Neuronal stem cell (in vitro differentiated cells): ENCODE measurements at places on chromosomes 1 and 21.

GRCh38 chr21:36325373-36326010, 5.5 kb downstream of the MORC3 start:
- H3K4me3 ChIP-seq, result no peak overlapping the region
- H3K36me3 ChIP-seq, result no peaks in the 10 kb centered on the region
- H3K27ac ChIP-seq, result no peak overlapping the region
- H3K27me3 ChIP-seq, result no peaks in the 10 kb centered on the region

DNA sequence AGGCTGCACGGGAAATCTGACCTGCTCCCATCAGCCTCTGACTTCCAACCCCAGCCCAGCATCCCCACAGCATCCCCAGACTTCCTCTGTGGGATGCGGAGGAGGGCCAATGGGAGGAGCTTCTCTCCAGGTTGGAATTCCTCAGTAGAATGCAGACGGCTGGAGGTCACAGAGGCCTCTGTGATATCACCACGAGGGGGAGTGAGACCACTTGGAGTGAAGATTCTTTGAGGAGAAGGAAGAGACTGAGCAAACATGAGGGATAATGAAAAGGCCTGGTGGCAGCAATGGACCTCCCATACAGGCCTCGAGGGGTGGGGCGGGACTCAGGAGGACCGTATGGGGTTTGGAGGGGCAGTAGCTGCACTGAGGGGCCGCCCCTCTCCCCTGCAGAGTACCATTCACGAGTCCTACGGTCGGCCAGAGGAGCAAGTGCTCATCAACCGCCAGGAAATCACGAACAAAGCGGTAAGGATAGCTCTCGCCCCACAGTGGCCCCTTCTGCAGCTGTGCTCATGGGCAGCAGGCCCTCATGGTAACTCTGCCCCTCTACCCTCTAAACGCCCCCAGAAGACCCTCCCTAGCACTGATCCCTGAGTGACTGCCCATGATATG, at the start of gene CATSPER4:
TSS of gene CATSPER4 (plus strand) at position 230 of the 615 bp plus-strand sequence. CDS start at position 256, 26 bp downstream.
- no peak within 1 kb of the TSS for H3K4me3 ChIP-seq
- H3K4me1 ChIP-seq, result peaks cover 13% of the 10 kb centered on the region
- peaks cover 7% of the 10 kb centered on the region for H3K36me3 ChIP-seq
- no peaks in the 10 kb centered on the region for H3K27me3 ChIP-seq

DNA sequence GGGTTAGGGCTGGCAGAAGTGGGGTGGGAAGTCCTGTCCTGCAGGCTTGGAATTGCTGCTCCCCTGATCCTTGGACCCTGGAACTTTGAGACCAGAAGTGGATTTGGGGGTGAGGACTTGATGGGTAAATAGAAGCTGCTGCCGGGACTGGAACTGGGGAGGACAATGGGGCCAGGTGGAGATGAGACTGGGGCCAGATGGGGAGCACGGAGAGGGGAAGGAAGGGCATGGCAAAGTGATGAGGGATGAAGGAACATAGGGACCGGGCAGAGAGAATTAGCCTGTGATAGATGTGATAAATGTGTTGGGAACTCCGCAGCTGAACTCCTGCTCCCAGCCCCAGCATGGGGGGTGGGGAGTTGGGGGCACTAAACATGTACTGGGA, 637 bp downstream of the NHLH1 start:
- no peaks in the 10 kb centered on the region for H3K36me3 ChIP-seq
- no peak for DNase-seq
- no peaks in the 10 kb centered on the region for H3K27me3 ChIP-seq
- no peak overlapping the region for H3K4me3 ChIP-seq
- H3K27ac ChIP-seq, result no peak overlapping the region

DNA sequence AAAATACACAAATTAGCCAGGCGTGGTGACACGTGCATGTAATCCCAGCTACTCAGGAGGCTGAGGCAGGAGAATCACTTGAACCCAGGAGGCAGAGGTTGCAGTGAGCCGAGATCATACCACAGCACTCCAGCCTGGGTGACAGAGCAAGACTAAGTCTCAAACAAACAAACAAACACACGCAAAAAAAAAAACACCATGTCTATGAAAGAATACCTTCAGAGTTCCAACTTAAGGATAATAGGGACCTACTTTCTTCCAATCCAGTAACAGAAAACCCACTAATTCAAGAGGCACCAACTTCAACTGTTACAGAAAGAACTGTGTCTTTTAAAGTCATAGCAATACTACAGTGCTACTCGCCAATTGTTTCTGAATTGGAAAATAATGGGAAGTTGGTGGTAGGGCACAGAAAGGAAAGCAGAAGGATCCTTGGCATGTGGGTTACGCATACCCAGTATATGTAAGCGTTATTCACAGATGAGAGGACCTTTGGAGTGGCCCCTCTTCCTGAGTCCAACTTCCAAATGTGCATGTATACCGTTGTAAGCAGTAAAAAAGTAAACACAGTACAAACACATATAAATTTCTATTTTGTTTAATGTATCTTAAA, 87.0 kb downstream of the ACBD6 start:
- no peak for DNase-seq
- no peaks in the 10 kb centered on the region for H3K27me3 ChIP-seq
- no peak overlapping the region for H3K27ac ChIP-seq
- H3K4me1 ChIP-seq, result no peaks in the 10 kb centered on the region
- H3K36me3 ChIP-seq, result peaks cover 30% of the 10 kb centered on the region

DNA sequence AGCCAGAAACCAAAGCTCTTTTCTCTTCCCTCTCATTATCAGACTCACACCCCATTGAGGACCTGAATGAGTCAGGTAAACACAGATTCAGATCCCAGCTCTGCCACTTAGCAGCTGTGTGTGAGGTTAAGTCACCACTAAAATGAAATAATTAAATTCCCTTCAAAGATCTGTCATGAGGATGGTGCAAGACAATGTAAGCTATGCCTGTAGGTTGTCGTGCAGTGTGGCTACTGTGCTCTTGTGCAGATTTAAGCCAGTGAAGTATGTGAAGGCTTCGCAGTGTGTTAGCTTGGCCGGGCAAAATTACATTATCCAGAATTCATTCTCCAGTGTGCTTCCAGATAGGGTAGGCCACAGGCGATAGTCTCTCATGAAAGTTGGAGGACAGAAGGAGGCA, 13.6 kb downstream of the UBL4B start:
- no peak overlapping the region for H3K27ac ChIP-seq
- no peak overlapping the region for H3K4me3 ChIP-seq
- DNase-seq, result no peak
- H3K27me3 ChIP-seq, result no peaks in the 10 kb centered on the region
- H3K36me3 ChIP-seq, result no peaks in the 10 kb centered on the region
- H3K4me1 ChIP-seq, result no peaks in the 10 kb centered on the region

DNA sequence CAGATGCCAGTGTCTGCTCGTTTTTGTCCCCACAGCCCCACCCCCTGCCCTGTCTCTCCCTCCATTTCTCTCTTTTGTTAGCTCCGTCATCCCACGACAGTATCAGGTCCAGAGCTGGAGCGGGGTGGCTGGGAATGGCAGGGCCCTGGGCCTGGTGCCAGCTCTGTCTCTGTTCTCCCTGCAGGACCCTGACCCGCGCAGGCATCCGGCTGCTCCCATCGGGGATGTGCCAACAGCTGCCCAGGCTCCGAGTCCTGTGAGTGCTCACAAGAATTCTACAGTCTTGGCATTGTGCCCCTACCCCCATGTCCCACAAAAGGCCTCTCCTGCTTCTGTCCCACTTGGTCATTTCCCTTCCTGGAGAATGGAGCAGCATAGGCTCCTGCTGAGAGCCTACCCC, 37.4 kb downstream of the UBE2T start:
- no peak overlapping the region for H3K27ac ChIP-seq
- peaks cover 49% of the 10 kb centered on the region for H3K27me3 ChIP-seq
- no peak overlapping the region for H3K4me3 ChIP-seq
- no peaks in the 10 kb centered on the region for H3K4me1 ChIP-seq
- no peaks in the 10 kb centered on the region for H3K36me3 ChIP-seq

DNA sequence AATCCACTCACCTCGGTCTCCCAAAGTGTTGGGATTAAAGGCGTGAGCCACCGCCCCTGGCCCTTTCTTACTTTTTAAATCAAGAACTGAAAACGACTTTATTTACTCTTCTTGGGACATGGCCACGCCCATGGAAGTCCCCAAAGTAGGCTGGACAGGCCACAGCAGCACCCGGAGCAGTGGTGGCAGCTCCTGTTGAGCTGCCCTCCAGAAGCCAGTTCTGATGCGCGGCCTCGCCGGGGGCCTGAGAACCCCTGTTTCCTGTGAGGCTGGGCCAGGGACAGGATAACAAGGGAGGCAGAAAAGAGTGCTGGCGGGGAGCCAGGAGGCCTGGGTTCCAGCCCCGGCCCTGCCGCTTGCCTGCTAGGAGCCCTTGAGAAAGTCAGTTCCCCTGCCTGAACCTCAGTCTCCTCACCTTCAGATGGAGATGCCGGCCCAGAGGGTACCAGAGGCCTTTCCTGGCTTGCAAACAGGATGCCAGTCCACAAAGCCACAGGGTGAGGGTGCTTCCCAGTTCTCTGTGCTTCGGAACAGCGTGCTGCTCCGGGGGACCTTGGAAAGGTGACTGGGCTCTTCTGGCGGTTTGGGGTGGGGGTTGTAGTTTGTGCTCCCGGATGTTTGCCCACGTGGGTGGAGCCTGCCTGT, 59.4 kb downstream of the RUNX3 start:
- no peak overlapping the region for H3K4me3 ChIP-seq
- no peaks in the 10 kb centered on the region for H3K27me3 ChIP-seq

DNA sequence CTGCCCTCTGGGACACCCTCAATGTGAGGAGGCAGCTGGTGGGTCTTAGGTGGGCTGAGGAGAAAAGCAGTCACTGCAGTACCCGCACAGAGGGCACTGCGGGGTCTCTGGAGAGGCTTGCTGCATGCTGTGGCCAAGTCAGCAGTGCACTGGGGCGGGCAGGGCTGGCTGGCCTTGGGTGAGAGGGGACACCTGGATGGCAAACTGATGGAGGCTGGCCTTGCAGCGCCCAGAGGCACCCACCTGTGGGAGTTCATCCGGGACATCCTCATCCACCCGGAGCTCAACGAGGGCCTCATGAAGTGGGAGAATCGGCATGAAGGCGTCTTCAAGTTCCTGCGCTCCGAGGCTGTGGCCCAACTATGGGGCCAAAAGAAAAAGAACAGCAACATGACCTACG, 3.2 kb downstream of the ELF3 start:
- no peak overlapping the region for H3K4me3 ChIP-seq
- peaks cover 10% of the 10 kb centered on the region for H3K4me1 ChIP-seq
- H3K36me3 ChIP-seq, result no peaks in the 10 kb centered on the region
- DNase-seq, result no peak
- no peak overlapping the region for H3K27ac ChIP-seq

DNA sequence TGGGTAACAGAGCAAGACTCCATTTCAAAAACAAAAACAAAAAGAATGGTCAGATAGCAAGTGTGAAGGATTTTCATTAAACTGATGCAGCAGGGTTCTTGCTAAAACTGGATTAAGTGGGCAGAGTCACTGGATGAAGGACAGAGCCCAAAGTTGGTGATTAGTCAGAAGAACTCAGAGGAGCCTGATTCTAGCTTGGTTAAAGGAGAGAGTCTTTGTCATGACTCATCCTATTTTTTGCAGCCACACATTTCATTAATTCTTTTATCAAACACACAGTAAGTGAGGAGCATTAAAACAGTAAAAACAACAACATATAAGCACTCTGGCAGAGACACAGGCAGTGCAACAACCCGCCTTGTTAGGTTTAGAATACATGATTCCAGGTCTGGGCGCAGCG, 56.0 kb upstream of the EDARADD start:
- no peak overlapping the region for H3K27ac ChIP-seq
- no peak for DNase-seq
- no peak overlapping the region for H3K4me3 ChIP-seq
- no peaks in the 10 kb centered on the region for H3K27me3 ChIP-seq
- no peaks in the 10 kb centered on the region for H3K36me3 ChIP-seq
- H3K4me1 ChIP-seq, result no peaks in the 10 kb centered on the region

DNA sequence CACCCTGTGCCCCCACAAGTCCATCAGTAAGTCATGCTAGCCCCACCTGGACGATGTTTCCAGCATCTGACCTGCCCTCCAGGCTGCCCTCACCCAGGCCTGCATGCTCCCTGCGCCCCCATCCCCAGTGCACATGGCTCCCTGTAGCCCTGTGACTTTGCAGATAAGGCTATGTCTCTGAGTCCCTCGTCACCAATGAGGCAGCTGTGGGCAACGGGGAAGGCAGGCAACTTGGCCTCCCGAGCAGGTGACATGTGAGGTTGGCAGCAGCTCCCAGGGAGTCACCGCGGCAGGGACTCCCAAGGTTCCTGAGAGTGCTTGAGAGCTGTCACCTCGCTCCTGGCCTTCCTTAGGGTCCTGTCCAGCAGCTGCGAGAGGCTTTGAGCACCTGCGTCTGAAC, 32.4 kb upstream of the AGPAT3 start:
- no peaks in the 10 kb centered on the region for H3K36me3 ChIP-seq
- H3K4me1 ChIP-seq, result no peaks in the 10 kb centered on the region
- H3K4me3 ChIP-seq, result no peak overlapping the region
- no peaks in the 10 kb centered on the region for H3K27me3 ChIP-seq
- no peak for DNase-seq
- H3K27ac ChIP-seq, result no peak overlapping the region

DNA sequence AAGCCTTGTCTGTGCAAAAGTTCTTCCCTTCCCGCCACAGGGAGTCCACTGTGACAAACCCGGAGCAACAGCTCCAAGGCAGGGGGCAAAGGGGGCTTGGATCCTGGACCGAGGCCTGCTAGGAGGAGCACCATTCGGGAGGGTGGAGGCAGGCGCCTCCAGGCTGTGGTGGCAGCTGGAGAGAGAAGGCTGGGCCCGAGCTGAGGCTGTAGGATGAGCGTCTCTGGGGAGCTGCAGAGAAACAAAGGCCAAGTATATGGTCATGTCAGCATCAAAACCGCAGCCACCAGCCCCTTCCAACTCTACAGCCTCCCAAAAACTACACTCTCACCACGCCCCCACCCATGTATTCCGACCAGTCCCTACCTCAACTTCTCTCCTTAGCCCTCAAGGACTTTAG, 579 bp downstream of the SH3BP5L start:
- peak overlapping the region; percentile 71 for H3K4me3 ChIP-seq
- peaks cover 13% of the 10 kb centered on the region for H3K4me1 ChIP-seq
- no peak overlapping the region for H3K27ac ChIP-seq
- no peaks in the 10 kb centered on the region for H3K27me3 ChIP-seq

GRCh38 chr1:38891753-38892152, 10.4 kb upstream of the GJA9 start:
- H3K36me3 ChIP-seq, result no peaks in the 10 kb centered on the region
- H3K4me3 ChIP-seq, result no peak overlapping the region
- H3K27me3 ChIP-seq, result no peaks in the 10 kb centered on the region
- DNase-seq, result no peak
- H3K4me1 ChIP-seq, result no peaks in the 10 kb centered on the region

GRCh38 chr1:207887542-207888201, 23.3 kb downstream of the CD34 start:
- H3K4me1 ChIP-seq, result peaks cover 3% of the 10 kb centered on the region
- peaks cover 8% of the 10 kb centered on the region for H3K27me3 ChIP-seq
- DNase-seq, result no peak
- H3K4me3 ChIP-seq, result no peak overlapping the region

GRCh38 chr1:1430114-1430982, 5.1 kb upstream of the VWA1 start:
- H3K4me1 ChIP-seq, result peaks cover 51% of the 10 kb centered on the region
- DNase-seq, result no peak
- no peak overlapping the region for H3K4me3 ChIP-seq

GRCh38 chr21:46635324-46636180, at the start of gene PRMT2:
PRMT2 (plus strand) TSS chr21:46635674; CDS start chr21:46636952, 1,278 bp downstream.
- DNase-seq, result peak; percentile 97
- no peaks in the 10 kb centered on the region for H3K27me3 ChIP-seq
- no peaks in the 10 kb centered on the region for H3K4me1 ChIP-seq
- peak within 1 kb of the TSS; percentile 95 for H3K4me3 ChIP-seq
- H3K36me3 ChIP-seq, result peaks cover 42% of the 10 kb centered on the region

- DNase-seq, result no peak
- H3K27me3 ChIP-seq, result no peaks in the 10 kb centered on the region
- no peak overlapping the region for H3K27ac ChIP-seq
- H3K4me3 ChIP-seq, result no peak overlapping the region
- H3K36me3 ChIP-seq, result no peaks in the 10 kb centered on the region
These were observed 101.6 kb downstream of the NOS1AP start for GRCh38 chr1:162171111-162171510.

- no peak for DNase-seq
- H3K27ac ChIP-seq, result no peak overlapping the region
- no peaks in the 10 kb centered on the region for H3K36me3 ChIP-seq
These were observed 232.3 kb upstream of the NFIA start for GRCh38 chr1:60850084-60850483.
